ENCODE measurements at places on chromosomes 12 and 14.
A peak's percentile ranks its signal among the peaks of the same experiment; 100 is the strongest.

DNA sequence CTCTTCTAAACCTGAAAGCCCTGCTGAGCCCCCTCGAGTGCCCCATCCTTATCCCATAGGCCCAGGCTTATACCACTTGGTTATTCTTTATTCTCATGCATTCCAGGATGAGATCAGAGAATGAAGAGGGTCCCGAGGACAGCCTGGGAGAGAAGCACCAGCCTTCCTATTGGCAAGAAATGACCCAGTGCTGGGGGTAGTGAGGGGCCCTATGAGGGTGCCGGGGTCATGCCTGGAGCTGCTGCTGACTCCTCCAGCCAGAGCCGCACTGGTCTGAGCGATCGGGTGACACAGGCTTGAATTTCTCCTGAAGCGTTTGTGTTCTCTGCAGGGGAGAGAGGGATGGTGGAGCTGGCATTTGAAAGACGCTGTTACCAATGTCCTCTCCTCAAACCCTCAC lies 18.1 kb downstream of the MORN3 start:
- no peak for DNase-seq

DNA sequence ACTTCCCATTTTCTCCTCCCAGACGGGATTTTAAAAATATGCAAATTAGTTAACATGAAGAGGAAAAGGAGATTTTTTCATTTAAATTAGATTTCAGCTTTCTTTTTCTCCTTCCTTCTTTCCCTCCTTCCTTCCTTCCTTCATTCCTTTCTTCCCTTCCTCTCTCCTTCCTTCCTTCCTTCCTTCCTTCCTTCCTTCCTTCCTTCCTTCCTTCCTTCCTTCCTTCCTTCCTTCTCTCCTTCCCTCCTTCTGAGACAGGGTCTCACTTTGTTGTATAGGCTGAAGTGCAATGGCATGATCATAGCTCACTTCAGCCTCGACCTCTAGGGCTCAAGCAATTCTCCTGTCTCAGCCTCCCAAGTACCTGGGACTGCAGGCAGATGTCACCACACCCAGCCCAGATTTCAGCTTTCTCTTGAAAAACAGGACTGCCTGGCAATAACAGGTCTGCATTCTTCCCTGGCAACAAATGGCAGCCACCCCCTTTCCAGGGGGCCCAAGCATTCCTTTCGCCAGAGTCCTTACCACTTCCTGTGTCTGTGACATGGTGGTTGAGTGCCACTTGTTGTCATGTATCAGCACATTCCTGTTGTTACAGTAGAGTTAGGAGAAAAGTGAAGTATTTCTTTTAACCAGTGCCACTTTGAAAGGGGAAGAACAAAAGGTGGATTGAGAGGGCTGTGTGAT lies 119.1 kb downstream of the PTPN11 start:
- DNase-seq: peak; percentile 37

DNA sequence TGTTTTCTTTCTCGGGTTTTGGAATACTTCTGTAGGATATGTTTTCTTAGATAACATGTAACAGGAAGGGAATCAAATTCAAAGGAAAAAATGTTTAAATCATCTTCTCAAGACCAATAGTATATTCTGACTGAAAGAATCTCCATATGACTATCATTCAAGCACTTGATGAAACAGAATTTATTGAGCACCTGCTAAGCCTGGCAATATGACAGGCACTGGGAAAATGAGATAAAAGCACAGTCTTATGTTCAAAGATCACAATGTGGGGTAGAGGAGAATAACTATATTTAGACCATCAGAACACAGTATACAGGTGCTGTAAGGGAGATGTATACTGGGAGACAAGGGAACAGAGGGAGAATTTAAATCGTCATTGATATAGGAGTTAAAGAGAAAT lies 19.1 kb upstream of the TMEM30B start:
- DNase-seq: no peak

DNA sequence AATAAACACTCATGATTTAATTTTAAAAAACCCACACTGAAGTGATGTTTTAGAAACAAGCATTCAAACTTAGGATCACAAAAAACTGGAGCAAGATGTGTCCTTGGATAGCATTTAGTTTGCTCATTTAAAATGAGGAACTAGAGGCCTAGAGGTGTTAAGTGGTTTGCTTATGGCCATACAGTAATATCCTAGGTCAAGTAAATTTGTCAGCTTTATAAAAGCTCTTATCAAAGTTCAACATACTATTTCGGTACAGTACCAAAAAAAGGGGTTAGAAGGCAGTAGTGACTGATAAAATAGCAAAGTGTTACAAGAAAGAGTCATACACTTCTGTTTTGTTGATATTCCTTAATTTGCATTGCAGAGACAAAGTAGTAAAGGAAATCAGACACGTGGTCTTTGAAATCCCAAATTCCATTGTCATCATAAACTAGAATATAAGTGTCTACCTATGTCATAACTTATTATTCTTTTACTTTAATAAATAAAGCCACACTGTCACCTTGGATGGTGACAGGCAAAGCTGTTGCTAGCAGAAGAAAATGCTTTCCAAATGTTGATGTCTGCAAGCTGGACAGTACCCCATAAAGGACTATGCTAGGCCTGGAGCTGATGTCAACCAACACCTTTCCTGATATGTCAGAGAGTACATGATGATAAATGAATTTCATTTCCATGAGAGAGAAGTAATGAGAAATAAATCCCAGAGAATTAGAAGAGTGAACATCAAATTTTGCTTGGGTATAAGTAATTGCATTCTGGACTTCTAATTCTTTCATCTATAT lies 17.6 kb upstream of the SRP54 start:
- DNase-seq: no peak

DNA sequence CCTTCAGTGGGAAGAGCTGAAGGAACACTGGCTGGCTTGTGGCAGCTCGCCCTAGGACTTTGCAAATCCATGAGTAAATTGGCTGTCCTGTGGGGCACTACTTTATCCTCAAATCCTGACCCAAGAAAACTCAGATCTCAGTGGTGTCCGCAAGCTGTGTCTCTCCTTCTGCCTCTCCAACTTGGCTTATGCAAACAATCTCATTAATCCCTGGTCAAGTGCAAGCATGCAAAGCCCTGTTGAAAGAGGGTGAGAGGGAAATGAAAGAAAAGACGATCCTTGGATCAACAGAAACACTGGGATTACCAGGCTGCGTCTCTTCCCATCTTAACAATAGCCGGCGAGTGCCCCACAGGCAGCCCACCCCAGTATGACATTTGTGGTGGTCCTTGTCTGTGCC lies 901.6 kb downstream of the BCL11B start:
- no peak for DNase-seq

DNA sequence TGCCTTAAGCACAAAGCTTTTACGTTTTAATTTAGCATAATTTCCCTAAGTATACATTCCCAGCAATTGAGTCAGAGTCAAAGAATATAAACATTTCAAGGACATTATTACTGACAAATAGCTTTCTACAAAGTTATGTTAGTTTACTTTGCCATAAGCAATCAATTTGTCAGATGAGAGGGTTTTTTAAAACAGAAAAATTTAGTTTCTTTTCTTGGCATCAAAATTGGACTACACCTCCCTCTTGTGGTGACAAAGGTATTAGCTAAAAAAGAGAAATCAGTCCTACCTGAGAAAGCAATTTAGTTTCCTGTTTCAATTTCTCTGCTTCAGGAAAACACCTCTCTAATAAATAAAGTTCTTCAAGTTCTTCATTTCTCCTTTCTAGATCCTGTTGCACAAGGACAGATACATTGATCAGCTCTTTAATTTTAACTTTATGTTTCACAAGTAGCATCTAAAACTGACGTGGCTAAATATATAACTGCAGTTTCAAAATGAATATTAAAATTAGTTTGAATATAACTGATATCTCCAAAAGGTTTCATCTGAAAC lies 39.9 kb downstream of the DNAI7 start:
- DNase-seq: peak; percentile 42

- no peak for DNase-seq
These were observed 16.0 kb upstream of the CMAS start for GRCh38 chr12:22029991-22030390.

GRCh38 chr12:2173971-2174370 lies 121.2 kb downstream of the CACNA1C start:
- DNase-seq: no peak

- DNase-seq: no peak
These were observed 1.6 kb upstream of the CHD4 start for GRCh38 chr12:6608592-6609281.

DNA sequence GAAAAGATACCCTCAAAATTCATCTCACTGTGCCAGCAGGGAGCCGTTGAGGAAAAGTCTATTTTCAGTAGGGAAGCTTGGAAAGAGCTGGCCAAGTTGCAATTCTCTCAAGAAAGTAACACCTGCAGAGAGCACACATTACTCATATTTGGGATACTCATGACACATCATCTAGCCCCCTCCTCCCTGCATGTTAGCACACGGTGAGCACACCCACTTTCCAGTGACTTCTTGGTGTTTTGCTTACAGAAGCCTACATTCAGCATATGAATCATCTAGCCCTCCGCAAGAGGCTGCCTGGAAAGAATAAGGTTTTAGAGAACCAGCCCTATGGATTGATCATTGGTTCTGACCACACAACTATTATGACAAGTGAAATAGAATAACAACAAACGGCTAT lies 124.5 kb downstream of the PTPRO start:
- no peak for DNase-seq

DNA sequence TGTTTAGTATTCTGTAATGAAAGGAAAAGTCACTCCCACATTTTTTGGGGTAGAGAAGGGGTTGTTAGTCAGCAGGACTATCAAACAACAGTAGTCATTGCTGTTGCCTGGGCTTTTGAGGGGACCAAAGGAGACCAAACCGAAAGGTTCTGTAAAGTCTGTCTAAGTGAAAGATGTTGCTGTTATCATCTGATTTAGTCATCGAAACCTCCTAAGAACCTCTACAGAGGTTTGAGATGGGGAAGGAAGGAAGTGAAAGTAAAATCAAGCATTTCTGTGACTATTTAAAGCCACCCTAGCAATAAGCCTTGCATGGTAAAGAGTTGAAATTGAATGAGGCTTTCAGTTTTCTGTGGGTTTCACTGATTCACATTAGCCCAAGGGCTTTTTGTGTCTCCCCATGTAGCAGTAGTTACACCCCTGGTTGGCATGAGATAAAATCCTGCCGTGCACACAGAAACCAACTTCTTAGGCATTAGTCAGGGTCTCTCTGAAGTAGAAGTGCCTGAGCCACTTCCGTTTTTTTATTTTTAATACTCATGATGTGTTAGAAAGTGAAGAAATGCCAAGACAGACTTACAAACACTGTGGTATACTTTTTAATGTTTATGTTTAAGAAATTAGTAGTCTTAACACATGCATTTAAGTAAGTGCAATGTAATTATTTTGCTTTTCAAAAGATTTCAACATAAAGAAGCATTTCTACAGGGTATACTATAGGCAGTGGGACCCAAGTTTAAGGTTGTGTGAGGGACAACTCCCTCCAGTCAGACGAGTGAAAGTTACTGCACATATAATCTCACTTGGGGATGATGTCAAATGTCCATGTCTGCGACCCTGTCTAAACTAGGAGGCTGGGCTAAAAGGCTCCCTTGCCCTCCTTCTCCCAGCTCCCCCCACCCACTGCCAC lies 50.4 kb downstream of the DYRK2 start:
- DNase-seq: peak; percentile 83

GRCh38 chr12:24822121-24822899 lies 126.6 kb downstream of the BCAT1 start:
- DNase-seq: no peak

DNA sequence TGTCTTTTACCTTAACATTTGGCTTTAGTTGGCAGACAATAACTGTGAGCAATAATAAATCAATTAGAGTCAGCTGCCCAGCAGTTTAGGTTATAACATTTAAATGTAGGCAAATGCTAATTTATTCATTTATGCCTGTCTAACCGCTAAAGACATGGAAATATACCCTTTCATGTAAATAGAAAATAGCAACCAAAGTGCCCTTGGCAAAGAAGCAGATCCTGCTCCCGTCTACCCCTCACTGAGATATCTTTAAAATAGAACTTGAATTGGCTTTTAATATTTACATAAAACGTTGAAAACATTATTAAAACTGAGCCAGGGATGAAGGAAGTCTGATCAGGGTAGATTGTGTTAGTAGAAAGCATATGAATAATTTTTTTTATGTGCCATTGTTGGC lies 67.3 kb downstream of the ATP23 start:
- no peak for DNase-seq

- DNase-seq: no peak
These were observed 72.4 kb downstream of the IQSEC3 start for GRCh38 chr12:138898-139534.

GRCh38 chr12:26800347-26800746 lies 32.6 kb downstream of the ITPR2 start:
- no peak for DNase-seq

GRCh38 chr14:35386673-35387125 lies 17.9 kb downstream of the NFKBIA start:
- no peak for DNase-seq

GRCh38 chr14:75392686-75393641 lies 34.9 kb upstream of the JDP2 start:
- no peak for DNase-seq

DNA sequence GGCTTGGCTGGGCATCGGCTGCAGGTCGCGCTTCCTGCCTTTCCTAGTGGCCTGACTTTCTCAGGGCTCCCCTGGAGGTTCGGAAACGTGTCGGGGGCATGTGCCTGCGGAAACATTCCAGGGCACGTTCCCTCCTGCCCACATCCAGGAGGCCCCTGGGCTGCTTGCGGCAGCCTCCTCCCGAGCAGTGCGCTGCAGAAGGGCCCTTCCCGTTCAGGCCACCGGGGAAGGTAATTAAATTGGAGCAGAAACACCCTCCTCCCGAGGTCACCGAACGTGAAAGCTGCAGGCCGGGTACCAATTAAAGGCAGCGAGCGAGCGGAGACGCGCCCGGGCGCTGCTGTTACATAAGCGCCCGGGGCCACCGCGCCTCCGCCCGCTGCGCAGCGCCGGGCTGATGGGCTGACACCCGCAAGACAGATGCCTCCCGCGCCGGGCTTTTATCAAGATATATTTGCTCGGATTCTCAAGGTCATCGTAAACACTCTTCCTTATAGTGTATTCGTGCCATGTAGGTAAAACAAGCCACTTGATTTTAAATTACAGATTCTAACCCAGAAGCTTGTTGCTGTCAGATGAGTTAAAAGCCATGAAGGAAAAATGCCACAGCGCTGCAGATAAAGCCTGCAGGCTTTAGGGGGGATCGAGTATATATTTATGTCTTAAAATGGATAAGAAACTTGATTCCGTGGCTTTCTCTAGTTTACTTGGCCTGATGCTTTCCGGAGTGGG lies 31.4 kb downstream of the SSPN start:
- no peak for DNase-seq

DNA sequence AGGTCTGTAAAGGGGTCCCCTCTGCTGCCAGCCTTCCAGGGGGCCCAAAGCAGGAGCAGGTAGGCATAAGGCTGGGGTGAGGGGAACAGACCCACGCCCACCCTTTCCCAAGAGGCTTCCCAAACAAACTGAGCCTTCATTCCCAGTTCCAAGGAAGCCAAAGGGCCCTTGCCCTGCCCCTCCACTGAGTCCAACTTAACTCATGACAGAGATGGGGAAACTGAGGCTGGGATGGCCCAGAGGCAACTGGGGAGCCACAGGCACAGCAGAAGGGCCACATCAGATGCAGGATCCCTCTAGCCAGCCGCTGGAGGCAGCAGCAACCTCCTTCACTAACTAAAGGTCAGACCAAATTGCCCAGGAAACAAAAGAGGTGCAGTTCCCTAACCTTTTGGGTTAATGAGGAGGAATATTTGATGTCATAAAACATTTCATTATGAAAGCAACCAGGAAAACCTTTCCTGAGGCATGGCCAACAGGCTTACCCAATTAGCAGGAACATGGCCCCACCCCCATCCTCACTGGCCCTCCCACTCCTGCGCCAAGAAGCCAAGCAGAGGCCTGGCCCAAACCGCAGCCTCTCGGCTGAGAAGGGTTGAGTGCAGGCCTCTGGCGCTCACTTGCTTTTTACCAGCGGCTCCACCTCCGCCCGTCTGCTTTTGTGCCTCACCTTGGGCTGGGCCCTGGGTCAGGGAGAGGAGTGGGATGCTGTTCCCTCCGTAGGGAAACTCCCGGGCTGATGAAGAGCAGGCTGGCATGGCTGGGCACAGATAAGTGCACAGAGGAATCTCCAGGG lies 293.5 kb upstream of the RTL1 start:
- DNase-seq: peak; percentile 21
